Activated CD8-positive, alpha-beta memory T cell treated with anti-CD3 and anti-CD28 coated beads, Interleukin-2, amount 50 U/mL, for 4 hours (primary cell): ENCODE measurements at places on chromosomes 4 and X.

DNA sequence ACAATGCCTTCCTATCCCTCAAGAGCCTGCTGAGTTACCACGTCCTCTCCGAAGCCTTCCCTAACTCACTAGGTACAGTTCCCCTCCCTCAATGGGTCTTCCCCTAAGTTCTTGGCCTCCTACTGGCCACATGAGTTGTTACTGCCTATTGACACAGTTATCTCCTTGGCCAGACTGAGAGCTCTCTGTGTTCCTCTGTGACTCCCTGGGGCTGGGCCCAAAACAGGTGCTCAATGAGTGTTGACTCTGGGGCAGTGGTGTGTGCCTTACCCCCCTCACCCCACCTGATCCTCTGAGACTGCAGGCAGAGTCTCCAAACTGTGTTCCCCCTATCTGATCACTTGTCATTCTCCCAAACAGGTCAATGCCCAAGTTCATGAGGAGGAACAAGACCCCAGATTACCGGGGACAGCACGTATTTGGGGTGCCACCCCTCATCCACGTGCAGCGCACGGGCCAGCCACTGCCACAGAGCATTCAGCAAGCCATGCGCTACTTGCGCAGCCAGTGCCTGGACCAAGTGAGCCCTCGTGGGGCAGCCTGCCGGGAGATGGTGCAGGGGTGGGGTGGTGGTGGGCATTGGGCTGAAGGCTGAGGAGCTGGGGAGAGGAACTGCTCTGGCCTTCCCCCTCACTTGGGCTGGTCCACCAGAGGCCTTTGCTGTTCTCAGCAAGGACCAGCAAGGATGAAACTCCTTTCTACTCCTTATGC lies 72.6 kb downstream of the STARD8 start:
- DNase-seq, result no peak

GRCh38 chrX:97639526-97639925 lies 755.8 kb downstream of the RPA4 start:
- no peak for DNase-seq

DNA sequence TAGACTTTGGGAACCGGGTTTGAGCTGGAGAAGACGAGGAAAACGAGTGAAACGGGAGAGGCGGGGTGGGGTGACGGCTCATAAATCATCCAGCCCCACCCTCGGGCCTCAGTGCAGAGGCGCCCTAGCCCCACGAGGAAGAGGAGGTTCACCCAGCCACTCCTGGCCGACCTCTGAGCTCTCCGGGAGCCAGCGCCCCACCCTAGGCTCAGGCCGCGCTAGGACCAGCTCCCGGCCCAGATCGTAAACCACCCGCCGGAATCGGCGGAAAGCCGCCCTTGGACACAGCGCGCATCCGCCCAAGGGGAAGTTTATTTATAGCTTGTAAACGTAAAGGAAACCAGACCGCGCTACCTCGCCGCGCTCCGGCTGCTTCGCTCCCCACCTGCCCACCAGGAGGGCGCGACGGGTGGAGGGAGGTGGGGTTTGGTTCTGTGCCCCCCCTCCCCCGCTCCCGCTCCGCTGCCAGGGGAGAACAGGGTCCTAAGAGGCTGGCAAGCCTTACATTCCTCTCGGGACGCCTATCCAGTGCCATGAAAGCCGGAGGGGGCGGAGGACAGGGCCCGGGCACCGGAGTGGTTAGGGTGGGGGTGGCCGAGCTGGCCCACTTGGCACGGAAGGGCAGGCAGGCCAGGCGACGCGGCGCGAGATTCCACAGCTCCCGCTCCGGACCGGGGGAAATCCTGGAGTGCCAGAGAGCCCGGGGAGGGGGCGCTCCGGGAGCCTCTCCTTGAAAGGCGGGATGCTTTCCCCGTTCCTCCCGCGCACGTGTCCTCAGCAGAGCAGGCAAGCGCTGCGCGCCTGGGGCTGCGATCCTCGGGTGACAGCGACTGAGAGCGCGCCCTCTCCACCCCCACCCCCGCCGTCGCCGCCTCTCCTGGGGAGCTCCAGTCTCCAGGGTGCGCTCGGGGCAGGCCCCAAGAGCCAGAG lies 84.2 kb downstream of the BCOR start:
- DNase-seq, result peak; percentile 40

- DNase-seq, result no peak
Measured at GRCh38 chr4:56768316-56768715, 53.2 kb downstream of the SPINK2 start.

DNA sequence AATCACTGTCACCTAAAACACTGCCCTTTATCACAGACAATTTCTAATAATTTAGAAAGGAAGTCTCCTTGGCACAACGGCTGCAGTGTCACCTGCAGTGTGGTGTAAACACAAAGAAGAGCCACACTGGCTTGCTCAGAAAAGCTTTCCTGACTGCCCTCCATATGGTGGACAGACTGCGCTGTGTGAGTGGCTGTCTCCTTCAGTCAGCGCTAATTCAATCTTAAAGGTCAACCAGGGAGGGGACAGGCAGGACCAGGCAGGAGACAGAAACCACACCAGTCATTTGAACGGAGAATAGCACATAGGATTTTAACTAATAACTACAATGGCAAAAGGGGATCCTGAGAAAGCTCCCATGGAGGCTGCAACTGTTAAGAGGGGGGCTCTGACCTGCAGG lies 132.1 kb downstream of the NSUN7 start:
- DNase-seq, result no peak

- no peak for DNase-seq
Measured at GRCh38 chr4:7108046-7108625, 40.3 kb upstream of the GRPEL1 start.

- DNase-seq, result no peak
Measured at GRCh38 chr4:2084316-2084715, 25.2 kb downstream of the NAT8L start.

GRCh38 chr4:40121515-40121914 lies 64.9 kb downstream of the N4BP2 start:
- no peak for DNase-seq

GRCh38 chr4:4848540-4848939 lies 10.9 kb upstream of the MSX1 start:
- DNase-seq, result no peak

DNA sequence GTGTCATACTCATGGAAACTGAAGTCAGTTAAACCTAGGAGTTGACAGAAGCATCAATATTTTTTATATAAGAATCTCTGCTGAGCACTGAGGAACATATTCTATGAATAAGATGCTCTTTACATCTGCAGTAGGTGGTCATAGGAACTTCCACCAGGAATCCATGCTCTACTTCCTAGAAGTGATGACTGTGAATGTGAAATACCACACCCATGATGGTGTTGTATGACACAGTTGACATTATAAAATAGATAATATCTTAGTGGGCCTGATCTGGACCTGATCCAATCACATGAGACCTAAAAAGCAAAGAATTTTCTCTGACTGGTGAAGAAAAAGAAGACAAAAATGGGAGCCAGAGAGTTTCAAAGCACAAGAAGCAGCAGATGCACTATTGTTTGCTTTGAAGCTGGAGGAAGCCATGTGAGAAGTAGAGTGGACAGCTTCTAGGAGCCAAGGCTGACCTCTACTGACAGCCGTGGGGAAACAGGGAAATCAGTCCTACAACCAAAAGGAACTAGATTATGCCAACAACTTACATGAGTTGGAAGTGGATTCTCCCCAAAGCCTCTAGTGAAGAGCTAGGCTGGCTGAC lies 68.6 kb upstream of the HS3ST1 start:
- DNase-seq, result no peak

GRCh38 chr4:105483840-105484239 lies 10.0 kb upstream of the PPA2 start:
- DNase-seq, result no peak

DNA sequence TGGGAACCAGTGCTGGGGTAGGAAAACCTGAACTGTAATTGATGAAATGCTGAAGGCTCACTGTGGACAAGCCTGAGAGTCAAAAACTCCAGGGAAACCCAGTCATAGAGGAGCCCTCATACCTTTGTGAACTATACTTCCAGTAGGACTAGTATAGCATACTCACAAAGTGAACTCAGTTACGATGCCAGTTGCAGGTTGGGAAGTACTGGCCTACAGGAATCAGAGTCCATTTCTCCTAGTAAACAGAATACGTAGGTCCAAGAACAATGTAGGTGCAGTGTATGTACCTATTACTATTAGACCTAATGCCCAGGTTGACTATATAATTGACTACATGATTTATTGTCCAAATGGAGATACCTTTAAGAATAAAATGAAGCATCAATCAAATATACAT lies 8.5 kb upstream of the ANKRD17 start:
- no peak for DNase-seq

- DNase-seq, result no peak
Measured at GRCh38 chr4:70749313-70749712, 27.5 kb downstream of the RUFY3 start.

GRCh38 chr4:99652596-99653436 lies 4.8 kb downstream of the C4orf54 start:
- no peak for DNase-seq

GRCh38 chr4:173735049-173735448 lies 205.0 kb upstream of the HAND2 start:
- DNase-seq, result no peak

DNA sequence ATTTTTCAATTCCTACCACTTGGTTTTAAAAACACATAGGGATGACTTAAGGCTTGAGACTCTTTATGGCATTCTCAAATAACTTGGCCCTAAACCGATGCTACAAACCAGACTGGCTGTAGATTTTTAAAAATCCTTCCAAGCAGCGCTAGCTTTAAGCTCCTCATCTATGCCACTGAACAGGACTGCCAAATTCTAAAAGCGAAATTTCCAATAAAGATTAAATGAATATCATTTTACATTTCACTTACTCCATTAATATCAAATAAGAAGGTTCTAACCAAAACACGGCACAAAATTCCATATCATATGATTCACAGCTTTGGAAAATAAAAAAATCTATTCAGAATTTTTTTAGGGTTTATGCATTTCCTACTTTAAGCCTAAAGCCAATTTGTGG lies 134.2 kb downstream of the FANCB start:
- DNase-seq, result no peak
